ENCODE measurements at places on chromosomes 5 and 9.

GRCh38 chr5:128774605-128775004 lies 190.7 kb upstream of the SLC27A6 start:
- no peak for DNase-seq

- DNase-seq: no peak
These were observed 64.3 kb downstream of the GOLM1 start for GRCh38 chr9:86034863-86035734.

DNA sequence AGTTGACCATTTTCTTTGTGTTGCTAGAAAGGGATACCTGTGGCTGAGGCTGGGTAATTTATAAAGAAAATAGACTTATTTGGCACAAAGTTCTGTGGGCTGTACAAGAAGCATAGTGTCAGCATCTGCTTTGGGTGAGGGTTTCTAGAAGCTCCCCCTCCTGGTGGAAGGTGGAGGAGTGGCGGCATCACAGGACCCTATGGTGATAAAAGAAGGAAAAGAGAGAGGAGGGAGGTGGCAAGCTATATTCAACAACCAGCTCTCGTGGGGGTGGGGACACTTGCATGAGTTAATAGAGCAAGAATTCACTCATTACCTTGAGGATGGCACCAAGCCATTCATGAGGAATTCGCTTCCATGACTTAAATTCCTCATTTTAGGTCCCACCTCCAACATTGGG lies 2041.4 kb upstream of the CDH9 start:
- DNase-seq: no peak

DNA sequence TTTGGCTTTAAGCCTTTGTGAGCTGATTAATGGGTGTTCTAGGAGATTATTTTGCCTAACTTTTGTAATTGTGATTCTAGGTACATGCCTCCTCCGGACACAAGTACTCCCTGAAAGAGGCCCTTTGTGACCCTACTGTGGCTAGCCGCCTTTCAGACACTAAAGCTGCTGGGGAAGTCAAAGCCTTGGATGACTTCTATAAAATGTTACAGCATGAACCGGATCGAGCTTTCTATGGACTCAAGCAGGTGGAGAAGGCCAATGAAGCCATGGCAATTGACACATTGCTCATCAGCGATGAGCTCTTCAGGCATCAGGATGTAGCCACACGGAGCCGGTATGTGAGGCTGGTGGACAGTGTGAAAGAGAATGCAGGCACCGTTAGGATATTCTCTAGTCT lies 13.6 kb downstream of the ITGA1 start:
- DNase-seq: no peak

DNA sequence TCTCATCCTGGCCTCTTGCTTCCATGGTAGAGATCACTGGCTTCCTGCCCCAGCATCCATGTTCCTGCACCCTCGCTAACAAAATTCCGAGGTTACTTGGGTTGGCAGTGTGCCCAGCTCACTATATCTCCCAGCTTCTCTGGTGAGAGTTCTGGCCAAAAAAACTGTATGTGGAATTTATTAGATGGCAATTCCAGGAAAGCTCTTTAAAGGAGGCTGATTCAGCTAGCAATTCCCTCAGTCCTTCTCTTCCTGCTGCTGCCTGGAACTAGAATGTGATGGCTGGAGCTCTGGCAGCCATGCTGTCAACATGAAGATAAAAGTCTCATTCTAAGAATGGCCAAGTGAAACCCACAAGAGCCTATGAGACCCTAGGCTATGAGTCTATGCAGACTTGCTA lies 88.8 kb downstream of the SECISBP2 start:
- DNase-seq: no peak

DNA sequence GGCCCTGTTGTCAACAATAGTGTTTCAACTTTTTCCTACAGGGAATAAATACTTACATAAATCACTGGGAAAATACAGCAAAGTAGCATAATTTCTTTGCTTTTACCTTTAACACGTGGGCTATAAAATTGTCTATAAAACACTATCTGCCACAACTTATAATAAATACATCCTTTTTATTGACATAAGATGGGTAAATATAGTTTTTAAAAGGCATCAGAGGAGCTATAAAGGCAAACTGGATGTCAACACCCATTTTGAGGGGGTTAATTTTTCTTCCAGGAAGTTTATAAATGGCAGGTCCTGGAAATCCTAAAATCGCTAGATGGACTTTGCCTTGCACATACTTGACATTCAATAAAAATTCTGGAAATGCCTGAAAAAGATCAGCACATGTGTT lies 358.0 kb downstream of the PDE4D start:
- no peak for DNase-seq

DNA sequence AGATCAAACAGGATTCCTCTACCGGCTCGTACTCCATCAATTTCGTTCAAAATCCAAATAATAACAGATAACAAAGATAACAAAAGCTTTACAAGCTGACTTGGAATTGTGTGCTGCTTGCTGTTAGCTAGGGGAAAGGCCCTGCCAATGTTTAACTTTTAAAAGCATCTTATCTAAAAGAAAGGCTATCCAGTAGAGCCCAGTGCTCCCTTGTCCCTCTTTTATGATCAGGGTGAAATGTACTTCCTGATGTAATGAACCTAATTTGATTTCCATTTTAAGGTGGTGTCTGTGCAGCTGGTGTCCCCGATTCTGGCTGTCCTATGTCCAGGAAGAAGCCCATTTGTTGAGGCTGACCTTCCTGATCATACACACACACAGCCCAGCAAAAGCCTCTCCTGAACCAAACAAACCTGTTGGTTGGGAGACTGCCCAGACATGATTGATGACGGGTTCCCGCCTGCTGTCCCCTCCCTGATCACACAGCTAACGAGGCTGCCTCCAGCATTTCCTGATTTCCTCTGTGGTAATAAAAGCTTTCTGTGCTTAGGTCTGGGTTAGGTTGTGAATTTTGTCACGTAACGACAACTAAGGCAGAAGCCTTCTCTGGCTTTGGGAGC lies 54.1 kb downstream of the PWWP2A start:
- no peak for DNase-seq

DNA sequence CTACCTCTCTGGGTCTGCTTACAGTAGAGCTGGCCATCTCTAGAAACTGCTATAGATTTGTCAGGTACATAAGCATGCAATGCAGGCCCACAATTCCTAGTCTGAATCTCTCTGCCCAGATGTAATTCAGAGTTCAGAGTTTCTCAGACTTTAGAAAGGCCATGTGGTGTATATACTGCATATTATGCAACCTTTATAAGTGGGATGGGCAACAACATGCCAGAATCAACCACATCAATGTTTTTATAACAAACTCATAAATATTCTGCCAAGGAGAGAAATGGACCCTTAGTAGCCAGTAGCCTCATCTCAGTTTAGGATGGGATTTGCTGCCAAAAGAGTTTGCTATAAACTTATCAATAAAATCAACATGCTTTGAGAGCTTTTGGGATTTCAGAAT lies 78.8 kb downstream of the SLC1A1 start:
- DNase-seq: no peak
